ENCODE measurements at places on chromosomes 5 and 9. TPM values are rescaled to one million over a fixed set of nuclear protein-coding genes. Genes with fewer than 3 reads are reported as not detected.

Gene ANKRD31
- total RNA-seq: not detected

Gene NEUROG1
- total RNA-seq: not detected

Gene GLRA1
- not detected for total RNA-seq

Gene SLC46A2
- total RNA-seq: not detected

Gene KIF4B
- total RNA-seq: not detected
